ENCODE measurements at places on chromosomes 5 and 9. TPM values are rescaled to one million over a fixed set of nuclear protein-coding genes. Genes with fewer than 3 reads are reported as not detected.
A peak's percentile ranks its signal among the peaks of the same experiment; 100 is the strongest.

DNA sequence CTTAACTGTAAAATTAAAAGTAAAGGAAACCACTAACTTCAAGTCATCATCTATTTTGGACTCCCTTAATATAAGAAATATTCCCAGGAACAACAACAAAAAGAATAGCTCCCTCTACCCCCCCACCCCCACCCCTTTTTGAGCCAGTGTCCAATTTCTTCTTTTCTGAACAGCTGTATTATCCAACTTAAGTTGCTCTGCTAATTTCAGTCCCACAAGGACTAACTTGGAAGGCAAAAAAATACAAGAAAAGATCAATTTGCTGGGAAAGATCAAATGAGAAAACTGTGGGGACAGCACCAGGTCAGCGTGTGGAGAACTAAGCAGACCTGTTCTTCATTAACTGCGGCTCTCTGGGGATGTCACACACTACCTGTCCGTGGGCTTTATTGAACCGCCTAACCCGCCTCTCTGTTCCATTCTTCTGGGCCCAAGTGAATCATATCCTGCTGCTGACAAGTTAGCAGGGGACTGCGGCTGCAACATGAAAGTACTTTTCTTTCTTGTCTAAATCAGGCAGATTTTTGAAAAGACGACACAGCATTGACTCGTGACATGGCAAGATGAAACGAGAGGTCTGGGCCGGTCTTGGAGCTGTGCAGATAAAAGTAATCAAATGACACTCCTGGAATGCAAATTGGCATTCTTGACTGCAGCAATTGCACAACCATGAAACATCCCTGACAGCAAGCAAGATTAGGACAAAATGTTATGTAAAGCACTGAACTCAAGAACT, 2.7 kb downstream of the BNC2 start:
- peak; percentile 82 for DNase-seq

- no peak for DNase-seq
These were observed 9.4 kb upstream of the GABRA6 start for GRCh38 chr5:161676103-161676502.

- no peak for DNase-seq
These were observed 39.5 kb upstream of the MAMDC2 start for GRCh38 chr9:70003901-70004714.

- no peak for DNase-seq
These were observed 52.1 kb downstream of the NSG2 start for GRCh38 chr5:174097486-174098185.

GPR150 gene
- 0.14 TPM for total RNA-seq

DNA sequence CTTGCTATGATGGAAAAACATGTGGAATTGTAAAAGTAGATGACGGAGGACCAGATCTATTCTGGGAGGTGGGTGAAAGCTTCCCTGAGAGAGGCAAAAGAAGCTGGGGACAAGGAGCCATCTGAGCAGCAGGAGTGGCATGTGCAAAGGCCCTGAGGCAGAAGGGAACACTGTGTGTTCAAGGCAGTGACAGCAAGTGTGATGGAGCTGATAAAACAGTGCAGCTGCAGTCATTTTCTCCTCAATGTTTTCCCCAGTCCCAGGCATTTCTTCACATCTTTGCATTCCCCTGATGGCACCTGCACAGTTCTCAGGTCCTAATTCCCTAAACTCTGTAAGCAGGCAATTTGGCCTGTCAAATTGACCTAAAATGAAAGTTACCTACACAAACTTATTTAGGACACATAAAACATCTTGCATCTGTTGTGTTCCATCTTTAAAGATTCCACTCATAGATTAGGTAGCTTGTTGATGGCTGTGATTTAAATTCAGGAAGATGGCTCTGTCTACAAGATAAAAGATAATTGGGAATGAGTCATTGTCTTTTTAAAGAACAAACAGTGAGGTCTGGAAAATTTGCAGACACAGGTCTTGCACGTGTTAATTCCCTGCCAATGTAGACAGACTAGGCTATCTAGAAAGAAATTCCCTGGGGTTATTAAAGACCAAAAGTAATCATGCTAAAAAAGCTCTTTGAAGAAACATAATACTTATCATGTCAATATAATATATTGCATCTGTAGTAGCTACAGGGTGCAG, 289.6 kb upstream of the SGCD start:
- DNase-seq = no peak

- DNase-seq = no peak
These were observed 19.3 kb downstream of the PGGT1B start for GRCh38 chr5:115243412-115243811.

GRCh38 chr5:63255594-63255993, 677.0 kb downstream of the LRRC70 start:
- no peak for DNase-seq

DNA sequence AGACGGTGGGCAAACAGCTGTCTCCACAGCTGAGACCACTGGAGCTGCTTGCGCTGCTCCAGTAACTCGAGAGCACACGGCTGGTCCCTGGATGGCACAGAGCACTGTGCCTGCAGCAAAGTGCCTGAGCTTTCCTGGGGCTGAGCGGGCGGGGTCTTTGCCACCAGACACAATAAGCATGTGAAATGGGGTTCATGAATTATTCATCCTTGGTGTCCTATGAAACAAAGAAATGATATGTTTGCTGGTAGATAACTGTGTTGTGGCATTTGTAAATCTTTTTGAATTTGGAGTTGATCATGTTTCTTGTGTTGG, 151.7 kb upstream of the MPDZ start:
- no peak for DNase-seq

DNA sequence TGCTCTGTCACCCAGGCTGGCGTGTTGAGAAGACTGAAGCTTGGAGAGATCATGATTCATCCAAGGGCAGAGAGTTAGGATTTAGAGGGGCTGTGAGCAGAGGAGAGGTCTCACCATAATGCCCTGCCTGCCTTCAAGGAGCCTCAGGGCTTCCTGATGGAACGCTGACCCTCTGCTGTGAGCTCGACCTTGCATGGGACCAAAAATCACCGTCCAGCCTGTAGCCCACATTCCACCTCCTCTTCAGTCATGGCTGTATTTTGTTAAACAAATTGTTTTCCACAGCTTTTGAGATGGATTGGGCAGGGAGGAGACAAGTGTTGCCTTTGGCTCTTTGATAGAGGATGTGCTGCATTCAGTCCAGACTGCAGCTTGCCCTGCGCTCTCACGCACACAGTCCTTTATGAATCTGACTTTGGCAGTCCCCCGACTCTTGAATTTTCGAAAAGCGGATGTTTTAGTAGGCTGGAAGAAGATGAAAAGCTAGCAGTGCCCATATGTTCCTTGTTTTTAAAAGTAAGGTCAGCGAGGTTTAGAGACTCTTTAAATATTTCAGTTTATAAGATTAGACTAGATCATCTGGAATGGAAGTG, 79.5 kb downstream of the MVB12B start:
- no peak for DNase-seq

DNA sequence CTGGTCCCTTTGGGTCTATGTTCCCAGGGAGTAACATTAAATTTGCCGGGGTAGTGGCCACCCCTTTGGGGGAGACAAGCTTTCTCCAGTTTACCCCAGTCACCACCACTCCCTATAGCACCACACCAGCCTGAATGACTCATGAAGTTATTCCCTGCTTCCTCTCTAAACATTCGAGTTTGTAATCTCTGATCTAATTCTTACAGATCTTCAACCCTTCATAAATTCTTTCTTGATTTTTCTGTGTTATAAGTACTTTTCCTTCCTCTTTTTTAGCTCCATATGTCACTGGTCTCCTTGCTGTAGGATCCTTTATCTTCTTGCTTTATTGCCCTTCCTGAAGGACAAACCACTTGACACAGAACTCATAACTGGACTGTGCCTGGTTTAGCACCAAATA, 55.6 kb downstream of the GNA14 start:
- DNase-seq = no peak
